ENCODE measurements at places on chromosomes 6 and 20. TPM values are rescaled to one million over a fixed set of nuclear protein-coding genes. Genes with fewer than 3 reads are reported as not detected.

Gene RIN2
- total RNA-seq, result 5.5 TPM

Gene MAK
- 1.7 TPM for total RNA-seq

Gene COX4I2
- not detected for total RNA-seq

Gene CCN6
- total RNA-seq, result not detected

Gene LBP
- not detected for total RNA-seq

Gene DOK5
- 3.1 TPM for total RNA-seq
